Cardiac septum (tissue), 1 donor: ENCODE measurements at places on chromosomes 3 and 15. TPM values are rescaled to one million over a fixed set of nuclear protein-coding genes. Genes with fewer than 3 reads are reported as not detected.

DNA sequence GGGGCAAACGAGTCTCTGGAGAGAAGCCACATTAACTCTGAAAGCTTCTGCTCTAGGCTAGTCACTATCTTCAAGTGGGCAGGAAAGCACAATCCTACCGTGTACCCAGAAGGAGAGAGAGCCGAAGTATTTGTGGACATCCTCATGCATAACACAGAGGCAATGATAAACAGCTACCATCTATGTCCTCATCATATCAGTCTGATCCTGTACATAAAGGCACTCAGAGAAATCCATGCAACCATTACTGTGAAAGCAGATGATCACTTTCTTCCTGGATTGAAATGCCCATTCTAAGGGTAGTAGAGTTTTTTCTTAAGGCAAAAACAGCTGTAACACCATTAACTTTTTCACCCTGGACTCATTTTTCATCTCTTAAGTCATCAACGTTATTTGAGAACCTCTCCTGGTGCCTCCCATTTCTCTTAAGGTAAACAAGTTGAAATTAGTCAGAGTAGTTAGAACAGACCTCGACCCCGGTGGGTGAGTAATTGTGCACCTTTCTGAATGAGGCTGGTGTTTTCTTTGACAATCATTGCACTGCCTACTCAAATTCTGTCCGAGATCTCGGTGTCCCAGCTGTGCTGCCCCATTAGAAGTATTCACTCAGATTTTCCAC lies 327.4 kb downstream of the SHQ1 start:
- DNase-seq: no peak

DNA sequence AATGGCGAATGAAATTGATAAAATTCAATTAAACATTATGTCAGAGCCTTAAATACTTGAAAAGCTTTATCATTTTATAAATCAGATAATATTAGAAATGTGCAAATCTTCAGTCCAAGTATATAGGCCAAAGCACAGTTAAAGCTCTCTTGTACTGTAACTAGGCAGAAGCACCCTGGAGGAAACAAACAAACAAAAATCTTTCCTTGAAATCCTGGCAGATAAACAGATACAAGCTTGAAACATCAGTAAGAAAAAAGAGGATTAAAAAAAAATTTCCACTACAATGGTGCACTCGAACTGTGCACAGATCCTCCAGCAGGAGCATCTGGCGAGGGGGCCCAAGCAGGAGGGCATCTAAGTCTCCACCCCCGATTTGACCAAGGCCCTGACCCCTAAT lies 166.6 kb downstream of the PLD1 start:
- no peak for DNase-seq

DNA sequence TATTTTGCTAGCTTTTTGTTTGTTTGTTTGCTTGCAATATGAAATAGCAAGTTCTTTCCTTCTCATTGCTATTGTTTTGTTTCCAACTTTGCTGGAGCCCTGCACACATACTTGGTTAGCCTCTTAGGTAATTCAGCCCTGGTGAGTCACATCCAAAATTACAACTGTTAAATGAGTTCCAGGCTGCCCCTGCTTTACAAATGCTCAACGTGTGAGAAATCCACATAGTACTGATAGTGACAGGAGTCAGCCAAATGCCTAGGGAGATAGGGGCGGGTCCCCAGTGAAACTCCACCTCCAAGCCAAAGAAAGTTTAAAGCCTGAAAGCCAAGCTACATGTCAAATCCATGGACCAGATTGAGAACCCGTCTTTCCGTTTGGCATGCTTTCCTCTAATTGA lies 81.3 kb upstream of the RNF7 start:
- DNase-seq: no peak

- DNase-seq: peak; percentile 83
Observed at GRCh38 chr15:59492389-59493377, 54.7 kb downstream of the FAM81A start.

DNA sequence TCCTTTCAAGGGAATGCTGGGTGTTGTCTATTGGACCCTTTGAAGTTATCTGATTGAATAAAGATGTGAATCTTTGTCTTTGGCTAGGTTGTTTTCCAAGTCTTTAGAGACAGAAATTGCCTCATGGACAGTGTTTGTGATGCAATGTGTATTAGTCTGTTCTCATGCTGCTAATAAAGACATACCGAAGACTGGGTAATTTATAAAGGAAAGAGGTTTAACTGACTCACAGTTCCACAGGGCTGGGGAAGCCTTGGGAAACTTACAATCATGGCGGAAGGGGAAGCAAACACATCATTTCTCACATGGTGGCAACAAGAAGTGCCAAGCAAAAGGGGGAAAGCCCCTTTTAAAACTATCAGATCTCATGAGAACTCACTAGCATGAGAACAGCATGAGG lies 88.8 kb upstream of the PLXND1 start:
- no peak for DNase-seq

DNA sequence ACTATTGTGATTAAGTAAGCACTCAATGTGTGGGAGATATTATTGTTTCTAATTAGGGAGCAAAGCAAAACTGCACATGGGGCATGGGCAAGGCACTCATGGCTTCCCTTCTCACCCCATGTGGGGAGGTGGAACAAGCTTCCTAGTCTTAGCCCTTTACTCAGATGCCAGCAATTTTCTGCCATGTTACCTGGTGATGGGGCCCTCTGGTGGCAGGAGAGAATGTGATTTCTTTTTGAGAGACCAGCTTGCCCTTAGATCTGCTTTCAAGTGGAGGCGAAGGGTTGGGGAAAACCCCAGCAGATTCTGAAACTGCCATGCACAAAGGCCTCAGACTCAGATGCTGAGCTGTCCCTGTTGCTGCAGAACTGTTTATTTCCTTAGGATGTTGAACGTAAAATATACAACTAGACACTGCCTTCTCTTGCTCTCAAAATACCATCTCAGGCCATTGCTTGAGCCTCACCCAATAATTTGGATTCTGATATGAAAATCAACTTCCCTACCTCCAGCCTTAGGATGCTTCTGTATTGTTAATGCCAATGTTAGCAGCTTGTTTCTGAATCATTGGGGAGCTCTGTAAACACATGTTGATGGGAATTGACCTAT lies 130.2 kb upstream of the TPRG1 start:
- DNase-seq: no peak

- DNase-seq: no peak
Observed at GRCh38 chr3:106212665-106213222, 343.9 kb upstream of the CBLB start.

GRCh38 chr15:45867281-45867680 lies 232.5 kb downstream of the SQOR start:
- DNase-seq: no peak

DNA sequence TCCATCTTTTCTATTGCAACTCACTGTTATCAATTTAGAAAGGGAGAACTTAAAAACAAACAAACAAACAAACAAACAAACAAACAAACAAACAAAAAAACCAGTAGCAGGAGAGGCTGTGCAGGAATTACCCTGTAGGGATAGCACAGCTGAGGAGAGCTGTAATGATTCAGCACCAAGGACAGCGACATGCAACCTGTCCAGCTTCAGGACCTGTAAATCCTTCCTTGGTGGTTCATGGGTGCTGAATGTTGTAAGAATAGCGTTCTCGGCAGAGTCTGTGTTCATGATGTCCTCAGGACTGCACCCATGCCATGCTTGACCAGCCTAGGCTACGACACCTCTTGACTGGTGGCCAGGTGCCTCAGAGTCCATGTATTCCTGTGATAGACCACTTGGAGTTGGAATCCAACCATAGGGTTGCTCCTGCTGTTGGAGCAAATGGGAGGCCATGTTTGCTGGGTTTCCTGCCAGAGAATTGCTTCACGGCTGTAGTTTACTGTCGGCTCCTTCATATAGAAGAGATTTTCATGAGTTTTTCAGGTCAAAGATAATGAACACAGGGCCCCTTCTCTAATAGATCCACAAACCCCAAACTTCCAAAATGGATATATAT lies 65.9 kb downstream of the CACNA2D3 start:
- DNase-seq: no peak

DNA sequence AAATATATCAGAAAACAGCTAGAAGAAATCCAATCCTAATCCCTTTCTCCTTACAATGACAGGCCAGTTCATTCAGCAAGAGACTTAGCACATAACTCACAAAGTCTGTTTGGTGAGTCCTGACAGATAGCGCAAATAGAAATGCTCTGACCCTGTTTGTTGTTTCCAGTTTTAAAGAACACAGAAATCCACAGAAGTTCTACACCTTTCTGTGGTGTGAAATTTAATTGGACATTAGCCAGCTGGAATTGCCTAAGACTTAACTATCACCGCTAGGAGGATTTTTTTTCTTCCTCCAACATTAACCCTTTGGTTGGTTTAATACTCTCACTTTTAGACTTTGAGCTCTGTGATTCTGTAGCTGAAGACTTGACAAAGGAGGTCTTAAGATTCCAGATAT lies 30.8 kb downstream of the HDC start:
- DNase-seq: no peak

GRCh38 chr15:25803036-25803435 lies 60.1 kb downstream of the ATP10A start:
- DNase-seq: no peak

GRCh38 chr3:148230473-148230872 lies 467.2 kb upstream of the AGTR1 start:
- DNase-seq: no peak

DNA sequence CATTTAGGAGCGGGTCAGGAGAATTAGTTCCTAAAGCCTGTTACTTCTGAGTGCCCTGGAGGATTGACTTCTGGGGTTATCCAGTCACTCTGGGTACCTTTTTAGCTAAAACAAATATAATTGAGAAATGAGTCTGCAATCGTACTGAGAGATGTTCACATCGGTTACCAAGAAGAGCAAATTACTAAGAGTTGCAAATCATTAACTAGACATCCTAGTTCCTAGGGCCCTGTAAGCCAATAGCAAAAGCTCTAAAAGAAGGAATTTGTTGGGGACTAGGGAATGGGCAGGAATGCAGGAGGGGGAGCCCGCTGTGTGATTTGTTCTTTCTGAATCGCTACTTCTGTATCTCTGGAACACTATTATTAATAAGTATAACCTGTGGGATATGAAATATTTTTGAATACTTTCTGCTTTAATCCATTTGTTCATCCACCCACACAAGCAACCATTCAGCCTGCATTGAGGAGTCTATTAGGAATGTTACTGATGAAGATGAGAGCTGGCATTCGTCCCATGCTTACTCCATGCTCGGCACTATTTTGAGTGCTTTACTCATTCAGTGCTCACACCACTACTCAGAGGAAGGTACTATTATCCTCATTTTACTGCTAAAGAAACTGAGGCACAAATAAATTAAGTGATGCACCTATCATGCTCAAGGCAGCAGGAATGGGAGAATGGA lies 31.5 kb upstream of the KY start:
- no peak for DNase-seq

- peak; percentile 91 for DNase-seq
Observed at GRCh38 chr3:61564395-61565059, 3.2 kb downstream of the PTPRG start.

- no peak for DNase-seq
Observed at GRCh38 chr3:70620956-70621355, 308.5 kb upstream of the MDFIC2 start.

DNA sequence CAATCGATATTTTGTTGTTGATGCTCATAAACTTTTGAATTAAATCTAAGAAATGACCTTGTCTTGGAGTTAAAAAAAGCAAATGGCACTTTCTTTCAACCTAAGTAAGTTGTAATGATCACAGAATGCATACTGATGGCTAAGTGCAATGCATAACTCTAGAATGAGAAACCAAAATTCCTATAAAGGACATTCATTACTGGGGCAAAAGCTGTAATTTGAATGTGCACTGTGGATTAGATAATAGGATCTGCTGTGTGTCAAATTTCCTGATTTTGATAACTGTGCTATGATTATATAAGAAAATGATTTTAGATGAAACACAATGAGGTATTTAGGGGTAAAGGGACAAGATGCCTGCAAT lies 14.3 kb downstream of the SIAH2 start:
- DNase-seq: no peak

- DNase-seq: no peak
Observed at GRCh38 chr15:57079931-57080620, 161.6 kb downstream of the TCF12 start.

DNA sequence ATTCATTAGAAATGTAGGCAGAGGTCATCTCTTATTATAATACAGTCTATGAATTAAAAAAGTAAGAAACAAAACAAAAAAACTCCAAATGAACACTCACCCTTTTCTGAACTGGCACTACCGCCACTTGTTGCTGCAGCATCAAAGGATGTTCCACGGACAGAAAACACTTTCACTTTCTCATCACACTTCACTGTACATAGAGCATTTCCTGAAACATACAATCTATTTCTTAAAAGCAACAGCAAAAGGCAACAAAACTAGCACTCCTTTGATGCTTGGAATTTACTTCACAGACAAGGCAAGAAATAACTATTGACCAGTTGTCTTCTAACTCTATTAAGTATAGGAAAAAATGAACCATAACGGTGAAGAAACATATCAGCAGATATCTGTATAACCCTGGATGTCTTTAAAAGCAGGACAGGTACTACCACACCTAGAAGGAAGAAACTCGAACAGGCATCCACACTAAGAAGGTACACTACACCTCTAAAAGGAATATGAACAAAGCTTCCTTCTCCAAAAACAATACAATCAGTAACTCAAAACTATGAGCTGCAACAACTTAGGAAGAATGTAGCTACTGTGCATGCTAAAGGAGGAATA lies 24.9 kb downstream of the ETFA start:
- DNase-seq: no peak

DNA sequence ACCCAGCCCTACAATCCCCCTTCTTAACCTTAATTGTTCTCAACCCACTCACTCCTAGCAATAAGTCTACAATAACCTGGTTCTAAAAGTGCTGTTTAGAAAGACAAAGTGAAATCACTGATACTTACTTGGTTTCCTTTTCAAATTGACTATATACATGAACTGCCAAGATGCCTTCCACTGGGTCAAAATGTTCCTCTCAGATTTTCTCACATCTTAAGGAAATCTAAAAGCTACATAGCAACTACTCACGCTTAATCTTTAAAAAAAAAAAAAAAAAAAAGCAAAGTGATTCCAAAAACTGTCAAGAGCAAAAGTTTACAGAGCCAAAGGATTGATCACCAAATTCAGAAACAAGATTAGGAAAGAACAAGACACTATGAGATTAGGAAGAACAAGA lies 68.7 kb upstream of the MAP4 start:
- DNase-seq: no peak

Gene C15orf39
- 12.9 TPM for total RNA-seq

Gene TTC21A
- total RNA-seq: 3.0 TPM

Gene IQCH
- total RNA-seq: 0.94 TPM

Gene NPRL2
- 19.1 TPM for total RNA-seq

Gene RARB
- 20.3 TPM for total RNA-seq

Gene CKMT1A
- 0.32 TPM for total RNA-seq

Gene RASGRP1
- 2.2 TPM for total RNA-seq

Gene HHATL
- 505 TPM for total RNA-seq

Gene C2CD4A
- 0.05 TPM for total RNA-seq

Gene TTC23
- total RNA-seq: 13.5 TPM
